ENCODE measurements at places on chromosomes 13 and 19.

DNA sequence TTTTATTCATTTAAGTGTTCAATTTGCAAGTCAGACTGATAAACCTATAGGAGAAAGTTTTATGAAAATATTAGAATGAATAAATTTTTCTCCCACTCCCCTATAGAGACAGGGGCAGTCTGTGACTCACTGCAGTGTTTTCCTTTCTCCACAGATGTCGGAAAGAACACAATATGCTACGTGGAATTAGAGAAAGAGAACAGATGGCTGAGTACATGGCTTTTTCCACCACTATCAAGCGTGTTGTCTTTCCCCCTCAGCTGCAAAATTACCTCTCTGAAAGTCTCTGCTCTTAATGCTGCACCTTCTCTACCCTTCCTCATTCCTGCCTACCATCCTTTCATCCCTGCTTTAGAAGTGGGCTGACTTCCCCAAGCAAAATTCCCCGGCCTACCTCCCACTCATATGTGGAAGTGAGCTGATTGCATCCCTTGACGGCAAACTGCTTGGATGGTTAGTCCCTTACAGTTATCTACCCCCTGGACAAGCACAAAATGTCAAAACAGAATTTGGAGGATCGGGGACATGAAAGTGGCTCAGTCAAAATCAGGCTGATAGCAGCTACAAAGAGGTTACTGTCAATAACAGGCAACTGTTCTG lies 30.0 kb downstream of the FLT1 start:
- DNase-seq, result no peak

DNA sequence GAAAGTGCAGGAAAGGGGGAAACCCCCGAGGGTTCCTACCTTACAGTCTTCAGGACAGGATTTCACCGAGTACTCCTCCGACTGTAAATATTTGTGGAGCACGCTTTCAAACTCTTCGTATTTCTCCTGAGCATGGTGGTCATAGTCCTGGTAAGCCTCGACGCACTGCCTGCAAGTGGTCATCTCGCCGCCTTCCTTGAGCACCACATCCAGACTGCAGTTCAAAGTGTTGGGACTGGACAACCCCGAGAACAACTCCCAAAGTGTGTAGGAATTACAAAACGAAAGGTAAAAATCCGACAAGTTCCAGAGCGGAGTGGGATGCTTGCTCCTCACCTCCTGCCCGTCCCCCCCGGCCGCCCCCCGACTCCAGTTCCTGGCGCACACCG lies 349.7 kb downstream of the LIG4 start:
- DNase-seq, result no peak

- DNase-seq, result no peak
These were observed 190.9 kb upstream of the KLF12 start for GRCh38 chr13:74325106-74325505.

GRCh38 chr13:46378411-46378810 lies 8.6 kb downstream of the RUBCNL start:
- DNase-seq, result no peak

GRCh38 chr13:33052506-33053280 lies 36.5 kb downstream of the KL start:
- no peak for DNase-seq

Measured in WERI-Rb-1 (cell line).